ENCODE measurements at places on chromosomes 1 and 21. TPM values are rescaled to one million over a fixed set of nuclear protein-coding genes. Genes with fewer than 3 reads are reported as not detected.

GRCh38 chr1:26391450-26391849 lies 18.9 kb upstream of the ZNF683 start:
- no peak for DNase-seq

DNA sequence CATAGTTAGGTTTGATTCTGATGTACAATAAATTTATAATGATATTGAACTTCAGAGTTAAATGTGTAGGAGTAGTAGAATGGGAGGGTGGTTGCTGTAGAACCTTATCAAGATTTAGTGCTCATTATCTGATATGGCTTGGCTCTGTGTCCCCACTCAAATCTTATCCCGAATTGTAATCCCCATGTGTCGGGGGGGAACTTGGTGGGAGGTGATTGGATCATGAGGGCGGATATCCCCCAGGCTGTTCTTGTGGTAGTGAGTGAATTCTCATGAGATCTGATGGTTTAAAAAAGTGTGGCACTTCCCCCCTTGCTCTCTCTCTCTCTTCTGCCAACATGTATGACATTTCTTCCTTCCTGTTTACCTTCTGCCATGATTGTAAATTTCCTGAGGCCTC lies 265.5 kb downstream of the GRIK1 start:
- DNase-seq: no peak

DNA sequence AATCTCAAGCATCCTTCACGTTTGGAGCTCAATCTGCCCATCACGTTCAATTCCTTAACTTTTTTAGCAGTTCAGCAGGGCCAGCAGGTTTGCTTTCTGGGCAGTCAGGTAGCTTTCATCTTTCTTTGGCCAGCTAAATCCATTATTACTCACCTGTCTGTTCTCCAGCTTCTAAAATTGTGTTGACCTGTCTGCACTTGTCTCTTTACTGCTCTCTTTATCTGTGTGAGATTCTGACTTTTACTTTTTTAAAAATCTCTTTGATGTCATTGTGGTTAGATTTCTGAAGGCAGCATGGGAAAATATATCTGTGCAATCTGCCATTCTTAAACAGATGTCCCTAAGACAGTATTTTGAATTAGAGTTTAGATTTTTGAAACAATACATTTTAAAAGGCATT lies 24.9 kb upstream of the CYYR1 start:
- no peak for DNase-seq

DNA sequence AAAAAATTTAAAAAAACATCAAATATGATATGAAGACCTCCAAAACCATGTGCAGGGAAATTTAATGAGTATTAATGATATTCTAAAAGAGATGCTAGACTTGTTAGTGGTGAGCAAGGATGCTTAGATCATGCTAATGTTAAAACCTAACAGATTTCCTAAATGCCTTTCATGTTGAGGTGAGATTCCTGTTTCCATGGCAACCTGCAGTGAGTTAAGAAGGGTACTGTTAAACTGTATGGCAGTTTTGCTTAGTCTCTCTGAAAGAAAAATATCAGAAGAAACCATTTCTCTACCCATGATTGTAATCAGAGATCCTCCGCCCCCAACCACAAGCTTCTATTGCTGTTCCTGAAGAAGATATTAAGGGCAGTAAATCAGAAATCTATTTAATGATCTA lies 321.6 kb upstream of the LRRC7 start:
- no peak for DNase-seq

ATP6V1G3 gene
- total RNA-seq: not detected

TNFSF4 gene
- total RNA-seq: 0.72 TPM

DNA sequence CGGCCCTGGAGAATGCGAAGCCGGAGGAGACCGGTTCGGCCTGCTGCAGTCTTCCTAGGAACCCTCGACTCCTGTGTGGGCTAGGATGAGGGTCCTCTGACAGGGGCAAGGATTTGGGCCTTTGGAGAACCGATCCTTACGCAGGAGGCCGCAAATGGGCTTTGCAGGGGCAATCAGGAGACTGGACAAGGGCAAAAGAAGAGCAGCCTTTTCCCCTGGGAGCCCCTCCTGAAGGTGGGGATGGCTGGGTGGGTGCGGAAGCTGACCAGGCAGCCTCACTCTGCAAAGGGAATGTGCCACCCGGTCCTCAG lies 111.7 kb downstream of the NAV1 start:
- DNase-seq: no peak
